ENCODE measurements at places on chromosomes 7 and 10.

GRCh38 chr7:52925332-52925731, 110.1 kb upstream of the POM121L12 start:
- DNase-seq: no peak

DNA sequence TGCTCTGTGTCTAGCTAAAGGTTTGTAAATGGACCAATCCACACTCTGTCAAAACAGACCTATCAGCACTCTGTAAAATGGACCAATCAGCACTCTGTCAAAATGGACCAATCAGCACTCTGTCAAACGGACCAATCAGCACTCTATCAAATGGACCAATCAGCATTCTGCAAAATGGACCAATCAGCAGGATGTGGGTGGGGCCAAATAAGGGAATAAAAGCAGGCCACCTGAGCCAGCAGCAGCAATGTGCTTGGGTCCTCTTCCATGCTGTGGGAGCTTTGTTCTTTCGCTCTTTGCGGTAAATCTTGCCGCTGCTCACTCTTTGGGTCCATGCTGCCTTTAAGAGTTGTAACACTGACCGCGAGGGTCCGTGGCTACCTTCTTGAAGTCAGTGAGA, 740.5 kb upstream of the POM121L12 start:
- no peak for DNase-seq

GRCh38 chr10:96947036-96947435, 114.9 kb downstream of the LCOR start:
- no peak for DNase-seq

- DNase-seq: peak; percentile 81
Observed at GRCh38 chr7:37411444-37412034, 37.1 kb downstream of the ELMO1 start.

GRCh38 chr10:68811314-68812009, 15.9 kb upstream of the STOX1 start:
- no peak for DNase-seq
